ENCODE measurements at places on chromosomes 16 and 17.

DNA sequence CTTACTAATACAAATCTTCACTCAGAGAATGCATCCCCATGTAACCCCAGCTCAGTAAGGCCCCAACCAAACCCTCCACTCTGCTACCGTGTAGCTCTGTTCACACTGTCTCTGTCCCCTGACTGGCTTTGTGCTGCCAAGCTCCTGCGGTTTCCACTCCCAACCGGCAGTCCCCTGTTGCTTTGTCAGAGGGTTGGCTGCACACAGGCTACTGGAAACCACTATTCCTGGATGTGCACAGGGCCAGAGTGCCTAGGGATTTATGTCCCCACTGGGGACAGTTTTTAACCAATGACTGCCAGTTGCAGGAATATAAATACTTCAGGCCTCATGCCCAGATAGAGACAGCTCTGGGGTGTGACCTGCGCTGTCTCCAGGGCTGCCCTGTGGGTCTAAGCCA lies 157.1 kb upstream of the C16orf82 start:
- no peak for DNase-seq

DNA sequence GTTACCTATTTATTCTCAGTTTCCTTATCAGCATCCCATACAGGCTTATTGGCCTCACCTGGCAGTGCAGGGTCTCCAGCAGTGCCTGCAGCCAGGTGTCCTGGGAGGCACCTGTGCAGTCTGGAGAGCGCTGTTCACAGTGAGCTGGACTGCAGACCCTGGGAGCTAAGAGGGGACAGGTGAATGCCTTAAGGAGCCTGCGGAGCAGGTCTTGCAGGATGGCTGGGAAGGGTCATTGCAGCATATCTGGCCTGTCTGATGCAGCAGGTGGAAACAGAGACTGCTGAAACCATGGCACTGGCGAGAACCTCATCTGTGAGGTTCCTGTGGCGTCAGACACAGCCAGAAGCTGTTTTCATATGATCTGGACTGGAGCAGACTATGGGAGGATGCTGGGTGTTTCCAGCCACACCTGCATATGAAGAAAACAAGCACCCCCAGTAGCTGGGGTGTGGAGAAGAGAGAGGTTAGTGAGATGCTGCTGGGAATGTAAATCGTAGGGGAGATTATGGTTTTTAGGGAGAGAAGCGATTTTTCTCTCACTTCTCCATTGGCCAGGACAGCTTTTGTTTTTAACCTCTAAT lies 77.0 kb downstream of the NTN1 start:
- no peak for DNase-seq

- no peak for DNase-seq
Observed at GRCh38 chr16:85990861-85991301, 91.9 kb downstream of the IRF8 start.

DNA sequence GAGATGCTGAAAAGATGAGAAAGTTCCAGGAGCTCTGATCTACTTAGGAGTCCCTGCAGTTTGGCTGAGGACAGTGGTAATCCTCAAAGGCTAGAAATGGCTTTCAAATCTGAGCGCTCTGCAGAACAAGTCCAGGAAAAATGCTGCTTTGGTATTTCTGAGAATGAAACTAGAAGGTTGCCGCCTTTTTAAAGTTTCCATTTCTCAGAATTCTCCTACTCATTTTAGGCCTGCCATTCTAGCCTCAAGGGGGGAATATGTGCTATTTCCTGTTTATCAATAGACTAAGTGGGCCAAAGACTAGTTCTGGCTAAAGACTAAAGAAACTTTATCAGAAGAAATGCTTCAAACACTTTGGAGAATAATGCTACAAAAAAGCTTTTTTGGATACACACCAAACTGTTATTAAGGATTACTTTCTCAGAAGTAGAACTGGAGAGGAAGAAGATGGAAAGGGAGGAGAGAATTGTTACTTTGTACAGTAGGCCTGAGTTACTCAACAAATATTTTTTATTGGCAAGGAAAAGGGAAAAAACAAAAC lies at the start of gene SLFN12L:
Gene SLFN12L (minus strand): TSS at position 78 of the 541 bp plus-strand sequence. CDS start 15,314 bp downstream, outside the sequence.
- DNase-seq: no peak

- no peak for DNase-seq
Observed at GRCh38 chr16:70746040-70746707, 54.8 kb downstream of the VAC14 start.

GRCh38 chr16:27177031-27177774 lies 26.1 kb upstream of the KDM8 start:
- DNase-seq: no peak

All from activated naive CD4-positive, alpha-beta T cell (primary cell).